ENCODE measurements at places on chromosomes 1 and 21.

- DNase-seq: no peak
Measured at GRCh38 chr1:39592069-39592468, 15.5 kb upstream of the PABPC4 start.

GRCh38 chr1:154849645-154850131 is 20.4 kb downstream of the KCNN3 start:
- no peak for DNase-seq

DNA sequence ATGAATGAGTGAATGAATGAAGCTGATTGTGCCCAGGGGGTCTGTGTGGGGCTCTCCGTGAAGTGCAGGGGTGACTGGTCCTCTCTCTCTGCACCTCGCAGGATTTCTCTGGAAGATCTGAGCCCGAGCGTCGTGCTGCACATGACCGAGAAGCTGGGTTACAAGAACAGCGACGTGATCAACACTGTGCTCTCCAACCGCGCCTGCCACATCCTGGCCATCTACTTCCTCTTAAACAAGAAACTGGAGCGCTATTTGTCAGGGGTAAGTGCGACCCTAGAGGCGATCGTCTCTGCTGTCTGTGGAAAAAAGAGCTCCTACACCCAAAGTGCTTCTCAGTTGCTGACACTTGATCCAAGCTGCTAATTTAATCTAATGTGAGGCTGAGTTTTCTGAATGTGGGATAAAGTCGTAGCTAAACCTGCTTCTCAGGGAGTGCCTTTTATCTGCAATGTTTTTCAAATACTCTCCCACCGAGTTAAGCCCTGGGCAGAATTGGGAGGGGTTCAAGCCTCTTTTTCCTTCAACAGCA is 101.7 kb downstream of the HUNK start:
- no peak for DNase-seq

DNA sequence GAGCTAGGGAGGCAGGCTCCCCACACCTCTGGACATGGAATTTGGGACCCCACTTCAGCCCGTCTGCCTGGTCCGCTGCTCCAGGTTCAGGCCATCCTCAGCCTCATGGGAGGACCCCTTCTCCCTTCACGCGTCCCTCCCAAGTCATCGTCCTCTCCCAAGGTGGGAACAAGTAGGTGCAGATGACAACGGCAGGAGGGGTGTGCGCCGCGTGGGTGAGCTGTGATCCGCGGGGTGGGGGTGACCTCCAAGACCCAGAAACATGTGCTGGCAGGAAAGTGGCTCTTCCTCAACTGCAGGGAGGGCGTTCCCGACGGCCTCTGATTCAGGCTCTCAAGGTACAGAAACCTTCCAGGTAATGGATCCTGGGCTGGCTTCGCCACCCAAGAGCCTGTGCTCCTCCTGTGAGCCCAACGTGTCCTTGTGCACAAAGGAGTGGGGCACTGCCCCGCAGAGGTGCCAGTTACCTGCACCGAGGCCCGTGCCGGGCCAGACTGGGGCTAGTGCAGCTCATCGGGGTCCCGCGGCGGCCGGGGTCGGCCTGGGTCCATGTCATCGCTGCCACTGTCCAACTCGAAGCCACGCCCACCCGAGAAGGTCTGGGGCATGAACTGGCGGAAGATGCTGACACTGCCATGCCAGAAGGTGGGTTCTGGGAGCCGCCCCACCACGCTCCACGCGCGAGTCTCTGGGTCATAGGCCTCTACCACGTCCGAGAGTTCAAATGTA is 9.6 kb downstream of the KLHL21 start:
- DNase-seq: no peak

DNA sequence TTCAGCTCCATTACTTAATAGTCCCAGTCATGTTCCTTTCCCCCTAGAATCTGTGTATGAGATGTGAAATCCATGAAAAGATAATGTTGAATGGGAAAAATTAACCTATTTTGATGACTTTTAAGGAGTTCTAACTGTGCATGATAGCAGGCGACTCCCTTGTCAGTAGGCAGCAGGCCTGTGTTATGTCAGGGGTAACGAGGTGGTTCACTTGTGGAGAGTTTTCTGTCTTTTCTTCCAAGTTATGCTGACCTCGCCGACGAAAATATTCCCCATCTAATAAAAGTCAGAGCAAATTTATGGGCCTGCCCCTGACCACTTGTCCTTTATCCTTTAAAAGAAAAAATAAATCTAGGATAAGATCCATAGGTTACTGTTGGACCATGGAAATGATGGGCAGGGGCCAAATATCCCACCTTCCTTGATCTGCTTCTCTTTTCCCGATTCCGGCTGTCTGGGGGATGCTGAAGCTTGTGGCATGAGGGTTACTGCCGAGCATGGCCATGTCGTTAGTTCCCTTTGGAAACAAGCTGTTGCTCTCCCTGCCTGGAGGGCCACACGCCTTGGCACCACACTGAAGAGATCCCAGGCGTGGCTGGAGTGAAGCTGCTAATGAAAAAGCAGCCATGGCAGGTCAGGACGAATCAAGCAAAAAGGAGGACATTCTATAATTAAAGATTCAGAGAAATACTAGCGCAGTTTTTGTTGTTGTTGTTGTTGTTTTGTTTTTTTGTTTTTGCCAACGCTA is 93.8 kb downstream of the ROR1 start:
- DNase-seq: no peak

GRCh38 chr1:157472056-157472701 is 80.1 kb downstream of the FCRL5 start:
- no peak for DNase-seq

- DNase-seq: no peak
Measured at GRCh38 chr1:81232420-81232819, 568.3 kb upstream of the ADGRL2 start.

DNA sequence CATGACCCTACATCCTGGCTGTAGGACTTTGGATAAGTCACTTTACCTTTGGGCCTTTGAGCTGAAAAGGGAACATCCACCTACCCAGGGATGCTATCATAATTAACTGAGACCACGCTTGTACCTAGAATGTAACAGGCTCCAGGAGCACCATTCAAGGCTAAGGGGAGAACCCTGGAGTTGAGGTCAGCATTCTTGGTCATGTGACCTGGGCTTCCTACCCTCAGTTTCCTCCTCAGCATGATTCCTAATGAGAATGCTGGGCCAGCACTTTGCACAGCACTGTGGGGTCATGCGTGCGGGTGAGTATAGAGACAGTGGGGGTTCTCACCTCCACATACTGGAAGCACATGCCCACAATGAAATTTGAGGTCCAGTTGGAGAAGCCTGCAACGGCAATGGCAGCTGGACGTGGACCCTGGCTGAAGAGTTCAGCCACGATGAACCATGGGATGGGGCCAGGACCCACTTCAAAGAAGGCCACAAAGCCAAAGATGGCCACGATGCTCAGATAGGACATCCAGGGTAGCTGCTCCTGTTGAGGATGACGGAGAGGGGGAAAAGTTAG is 31.3 kb downstream of the SLC2A1 start:
- DNase-seq: no peak

DNA sequence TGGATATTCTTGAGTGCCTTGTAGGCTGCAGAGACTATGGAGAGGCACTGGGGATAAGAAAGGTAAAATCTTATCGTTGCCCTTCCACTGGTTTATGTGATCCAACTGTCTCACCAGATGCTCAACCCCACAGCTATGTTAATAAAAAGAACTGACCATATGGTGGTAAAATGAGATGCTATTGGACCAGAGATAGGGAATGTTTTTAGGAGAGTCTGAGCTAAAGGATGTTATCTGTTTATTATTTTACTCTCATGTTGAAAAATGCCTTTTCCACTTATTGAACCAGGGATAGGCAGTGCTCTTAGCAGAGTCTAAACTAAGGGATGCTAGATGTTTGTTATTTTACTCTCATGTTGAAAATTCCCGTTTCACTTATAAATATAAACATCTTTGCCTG is 172.8 kb upstream of the GREM2 start:
- DNase-seq: no peak

GRCh38 chr1:41734201-41734970 is 184.3 kb downstream of the HIVEP3 start:
- no peak for DNase-seq

- no peak for DNase-seq
Measured at GRCh38 chr1:119787776-119788175, 19.1 kb upstream of the HMGCS2 start.

GRCh38 chr1:6178751-6179563 is 1.2 kb downstream of the CHD5 start:
- DNase-seq: no peak

DNA sequence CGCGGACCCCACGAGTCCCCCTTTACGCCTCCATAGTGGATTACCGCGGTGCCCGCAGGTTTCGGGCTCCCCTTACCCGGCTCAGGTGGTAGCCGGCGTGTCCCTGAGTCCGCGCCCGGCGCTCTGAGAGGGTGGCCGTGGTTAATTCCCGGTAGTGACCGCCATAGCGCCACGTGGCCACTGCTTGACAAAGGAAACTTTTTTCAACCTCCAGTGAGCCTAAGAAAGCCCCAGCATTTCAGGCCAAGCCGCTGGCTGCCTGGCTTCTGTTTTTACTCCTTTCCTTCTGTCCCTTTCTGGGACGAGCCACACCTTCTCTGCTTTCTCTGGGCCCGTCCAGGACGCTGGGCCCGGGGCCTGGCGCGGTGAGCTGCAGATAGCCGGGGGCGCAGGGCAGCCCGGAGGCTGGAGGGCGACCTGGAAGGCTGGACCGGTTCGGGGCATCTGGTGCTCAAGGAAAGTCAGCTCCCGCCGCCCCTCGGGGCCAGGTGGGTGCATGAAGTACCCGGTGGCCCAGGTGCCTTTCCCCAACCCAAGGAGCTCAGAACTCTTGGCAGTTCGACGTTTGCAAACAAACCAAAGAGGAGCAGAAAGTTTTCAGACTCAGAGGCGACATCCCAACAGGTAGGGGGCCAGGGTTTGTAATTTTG is 540 bp upstream of the C1orf198 start:
- DNase-seq: no peak

- DNase-seq: no peak
Measured at GRCh38 chr1:241520080-241520465, 518 bp upstream of the FH start.

- DNase-seq: no peak
Measured at GRCh38 chr1:109488201-109488600, 4.5 kb downstream of the ATXN7L2 start.

GRCh38 chr1:45385302-45385701 is 45.1 kb upstream of the MUTYH start:
- no peak for DNase-seq

GRCh38 chr1:167635156-167635648 is 5.2 kb downstream of the RCSD1 start:
- no peak for DNase-seq

DNA sequence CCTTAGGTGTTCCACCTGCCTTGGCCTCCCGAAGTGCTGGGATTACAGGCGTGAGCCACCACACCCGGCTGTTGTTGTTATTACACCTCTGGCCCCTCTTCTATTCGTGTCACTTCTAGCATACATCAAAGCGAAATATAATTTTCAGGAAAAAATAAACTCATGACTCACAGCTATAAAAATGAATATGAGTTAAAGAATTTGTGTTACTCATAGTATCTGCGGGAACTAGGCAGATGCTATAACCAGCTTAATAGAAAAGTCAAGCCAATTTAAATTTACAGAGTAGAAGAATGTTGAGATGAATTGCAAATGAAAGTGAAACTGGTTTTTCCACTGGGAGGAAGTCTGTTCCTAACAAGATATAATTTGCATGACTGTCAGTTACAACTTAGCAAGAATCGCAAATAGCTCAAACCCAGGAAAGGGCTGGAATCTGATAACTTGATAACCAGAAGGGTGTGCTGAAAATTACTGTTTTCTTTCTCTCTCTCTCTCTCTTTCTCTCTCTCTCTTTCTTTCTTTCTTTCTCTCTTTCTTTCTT is 11.2 kb downstream of the OR2W3 start:
- DNase-seq: no peak

DNA sequence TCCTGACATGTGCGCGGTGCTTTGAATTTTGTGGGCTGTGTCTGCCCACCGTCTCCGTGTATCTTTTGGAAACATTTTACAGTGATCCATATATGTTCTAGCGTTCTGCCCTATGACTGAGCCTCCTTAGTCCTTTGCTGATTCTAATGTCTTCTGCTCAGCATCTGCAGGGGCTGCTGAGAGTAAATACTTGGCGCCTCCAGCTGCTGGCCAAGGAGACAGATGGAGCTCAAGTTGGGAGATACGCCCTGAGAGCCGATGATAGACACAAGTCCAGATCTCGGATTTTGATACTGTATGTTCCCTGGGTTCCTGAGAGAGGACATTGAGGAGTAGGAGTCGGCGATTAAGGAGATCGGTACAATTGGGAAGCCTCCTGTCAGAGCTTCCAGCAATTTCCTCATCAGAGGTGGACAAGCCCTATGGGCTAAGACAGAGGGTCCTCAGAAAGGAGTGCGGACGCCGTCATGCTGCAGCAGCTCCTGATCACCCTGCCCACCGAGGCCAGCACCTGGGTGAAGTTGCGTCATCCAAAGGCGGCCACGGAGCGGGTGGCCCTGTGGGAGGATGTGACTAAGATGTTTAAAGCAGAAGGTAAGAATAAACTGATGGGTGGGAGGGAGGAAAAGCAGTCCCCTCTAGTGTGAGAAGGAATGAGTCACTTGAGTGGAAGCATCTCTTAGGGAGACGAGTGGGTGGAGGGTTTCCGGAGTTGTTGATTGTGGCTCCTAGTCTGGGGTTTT is 390 bp downstream of the ZFP69B start:
- peak; percentile 68 for DNase-seq

GRCh38 chr1:193348769-193349535 is 162.5 kb upstream of the B3GALT2 start:
- no peak for DNase-seq

DNA sequence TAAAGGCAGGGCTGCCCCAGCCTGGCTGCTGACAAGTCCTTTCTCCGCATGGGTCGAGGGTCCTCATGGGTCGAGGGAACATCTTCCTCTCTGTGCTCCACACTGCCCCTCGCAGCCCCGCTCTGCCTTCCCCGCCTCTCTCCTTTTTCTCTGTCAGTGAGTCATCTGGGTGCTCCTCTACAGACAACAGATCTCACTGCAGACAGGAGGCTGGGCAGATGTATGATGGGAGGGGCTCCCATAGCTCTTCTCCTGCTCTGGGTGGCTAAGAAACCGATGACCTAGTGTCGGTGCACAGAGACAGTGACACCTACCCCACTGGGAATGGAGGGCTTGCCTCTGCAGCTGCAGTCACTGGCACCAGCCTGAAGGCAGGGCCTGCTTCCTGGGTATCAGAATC is 5.5 kb downstream of the KCNA10 start:
- no peak for DNase-seq

DNA sequence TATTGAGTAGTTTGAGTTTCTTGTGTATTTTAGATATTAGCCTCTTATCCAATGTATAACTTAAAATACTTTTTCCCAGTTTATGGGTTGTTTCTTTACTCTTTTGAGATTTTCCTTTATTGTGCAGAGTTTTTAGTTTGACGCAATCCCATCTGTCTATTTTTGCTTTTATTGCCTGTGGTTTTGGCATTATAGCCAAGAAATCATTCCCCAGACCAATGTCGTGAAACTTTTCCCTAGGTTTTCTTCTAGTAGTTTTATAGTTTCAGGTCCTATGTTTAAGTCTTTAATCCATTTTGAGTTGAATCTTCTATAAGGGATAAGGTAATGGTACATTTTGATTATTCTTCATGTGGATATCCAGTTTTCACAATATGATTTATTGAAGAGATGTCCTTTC is 87.6 kb downstream of the LEPR start:
- no peak for DNase-seq

- DNase-seq: no peak
Measured at GRCh38 chr1:59272507-59272906, 24.4 kb upstream of the FGGY start.

GRCh38 chr1:228352677-228353481 is 53.8 kb downstream of the TRIM11 start:
- DNase-seq: no peak

All from stimulated activated CD4-positive, alpha-beta T cell treated with anti-CD3 and anti-CD28 coated beads, TNF-alpha, amount 100 ng/mL, for 1 hour (primary cell).